Naive thymus-derived CD8-positive, alpha-beta T cell (primary cell): ENCODE measurements at places on chromosomes 11 and 22. TPM values are rescaled to one million over a fixed set of nuclear protein-coding genes. Genes with fewer than 3 reads are reported as not detected.

GRCh38 chr11:108115500-108116140 is 5.7 kb upstream of the ACAT1 start:
- DNase-seq, result no peak

DNA sequence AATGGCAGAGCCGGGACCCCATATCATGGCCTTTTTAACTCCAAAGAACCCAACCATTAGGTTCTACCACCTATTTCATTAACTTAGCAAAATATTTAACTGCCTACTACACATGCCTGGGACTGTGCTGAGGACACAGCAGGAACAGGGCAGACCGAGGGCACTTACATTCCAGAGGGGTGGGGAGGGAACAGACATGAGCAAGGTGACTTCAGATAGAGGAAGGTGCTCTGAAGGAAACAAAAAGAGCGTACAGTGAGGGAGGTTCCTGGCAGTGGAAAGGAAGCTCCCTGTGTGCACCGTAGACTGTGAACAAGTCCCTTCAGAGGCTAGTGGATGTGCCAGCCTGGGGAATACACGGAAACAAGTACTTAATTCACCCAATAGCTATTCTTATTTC is 82.8 kb downstream of the NAT10 start:
- DNase-seq, result no peak

DNA sequence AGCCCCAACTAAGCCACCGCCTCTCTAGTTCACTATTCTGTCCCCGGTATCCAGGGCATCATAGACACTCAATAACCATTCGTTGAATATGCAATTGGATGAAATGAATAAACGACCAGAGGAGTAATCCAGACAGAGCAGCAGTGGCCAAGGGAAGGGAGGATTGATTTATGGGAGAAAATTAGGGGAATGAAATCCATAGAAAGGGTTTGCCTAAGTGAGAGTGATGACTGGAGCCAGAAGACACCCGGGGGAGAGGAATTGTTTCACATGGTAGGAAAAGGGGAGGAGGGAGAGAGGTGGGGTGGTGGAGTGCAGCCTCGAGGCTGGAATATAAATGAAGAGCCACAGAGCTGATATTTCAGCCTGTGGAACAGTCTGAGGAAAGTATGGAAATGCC is 168.2 kb downstream of the COMMD9 start:
- no peak for DNase-seq

DNA sequence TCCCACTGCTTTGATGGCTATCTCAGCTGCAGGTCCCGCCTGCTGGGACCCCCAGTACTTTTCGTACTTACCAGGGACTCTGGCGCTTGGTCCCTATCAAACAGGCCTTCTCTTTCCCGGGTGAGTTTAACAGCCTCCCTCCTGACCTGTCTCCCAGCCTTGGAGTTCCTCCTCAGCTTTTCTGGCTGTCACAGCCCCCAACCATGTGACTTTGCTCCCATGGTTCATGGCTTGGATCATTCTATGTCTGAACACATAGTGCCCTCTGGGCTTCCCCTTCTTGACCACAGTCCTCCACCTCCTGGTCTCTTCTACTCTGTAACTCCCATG is 56.9 kb downstream of the PARVA start:
- no peak for DNase-seq

DNA sequence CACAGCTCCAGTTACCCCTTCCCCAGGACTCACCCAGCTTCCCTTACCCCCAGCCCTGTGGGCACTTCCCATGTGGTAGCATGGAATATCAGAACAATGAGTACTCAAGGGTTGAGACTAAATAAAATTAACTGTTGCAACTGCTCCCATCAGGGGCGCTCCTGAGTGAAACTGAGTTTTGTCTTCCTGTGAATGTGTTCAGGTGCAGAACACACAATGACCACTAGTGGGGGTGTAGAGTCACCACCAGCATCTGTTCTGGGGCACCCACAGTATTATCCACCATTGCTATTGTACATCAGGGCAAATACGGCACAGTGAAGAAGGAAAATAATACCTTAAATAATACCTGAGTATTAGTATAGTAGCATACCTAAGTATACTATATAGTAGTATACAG is 689.7 kb downstream of the TBC1D22A start:
- DNase-seq, result no peak

GRCh38 chr11:19642185-19643158 is 70.2 kb upstream of the NAV2 start:
- DNase-seq, result no peak

DNA sequence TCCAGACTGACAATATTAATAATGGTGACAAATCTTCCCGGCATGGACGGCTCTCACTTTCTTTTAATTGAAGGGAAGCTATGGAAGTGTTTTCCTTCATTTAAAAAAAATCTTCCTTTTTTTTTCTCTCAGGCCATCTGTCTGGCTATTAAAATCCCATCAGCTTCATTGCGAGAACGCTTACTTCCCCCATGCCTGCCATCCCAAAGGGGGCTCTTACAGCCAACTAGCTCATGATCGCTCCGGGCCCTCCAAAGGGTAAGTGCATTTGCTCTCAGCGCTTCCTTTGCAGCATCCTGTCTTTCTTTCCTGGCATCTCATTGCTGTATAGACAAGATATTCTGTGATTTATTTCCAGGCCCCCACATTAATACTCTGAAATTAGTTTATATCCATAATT is 20.7 kb downstream of the CACNG2 start:
- DNase-seq, result no peak

DNA sequence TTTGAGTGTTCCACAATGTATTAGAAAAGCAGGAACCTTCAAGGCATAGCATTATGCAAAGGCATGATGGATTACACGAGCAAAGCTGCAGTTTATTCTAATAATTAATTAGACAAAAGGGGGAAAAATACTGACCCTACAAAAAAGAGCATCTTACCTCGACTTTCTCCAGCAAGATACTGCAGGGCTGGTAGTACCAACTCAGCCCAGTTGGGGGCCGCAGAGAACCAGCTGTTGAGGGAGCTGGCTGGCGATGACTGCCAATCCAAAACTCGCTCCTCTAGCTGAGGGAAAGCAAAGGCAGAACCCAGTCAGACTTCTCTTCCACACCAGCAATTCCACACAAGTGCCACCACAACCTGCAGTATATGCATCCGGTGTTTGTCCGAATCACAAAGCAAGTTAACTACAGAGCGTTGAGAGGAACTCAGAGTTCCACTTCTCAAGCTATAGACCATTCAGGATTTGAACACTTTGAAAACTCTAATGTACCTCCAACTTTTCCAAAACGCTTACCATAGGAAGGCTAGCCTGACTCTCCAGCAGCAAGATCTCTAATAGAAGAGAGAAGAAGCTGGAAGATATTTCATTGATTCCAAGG is 13.7 kb downstream of the NFRKB start:
- peak; percentile 26 for DNase-seq

DNA sequence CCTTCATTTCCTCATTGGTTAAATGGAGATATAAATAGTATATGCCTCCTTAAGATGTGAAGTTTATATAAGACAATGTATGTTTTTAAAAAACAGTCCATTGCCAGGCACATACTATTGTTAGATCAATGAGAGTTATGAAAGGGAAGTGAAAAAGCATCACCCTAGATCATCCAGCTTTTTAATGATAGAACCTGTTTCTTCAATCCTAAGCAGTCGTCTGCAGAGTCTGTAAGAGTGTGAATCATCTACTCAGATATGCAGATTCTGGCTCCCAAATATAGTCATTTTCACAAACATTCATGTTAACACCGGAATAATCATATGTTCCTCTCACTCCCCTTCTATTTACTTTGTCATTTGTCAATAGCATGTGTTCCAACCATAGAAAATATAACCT is 65.3 kb upstream of the SLN start:
- no peak for DNase-seq

DNA sequence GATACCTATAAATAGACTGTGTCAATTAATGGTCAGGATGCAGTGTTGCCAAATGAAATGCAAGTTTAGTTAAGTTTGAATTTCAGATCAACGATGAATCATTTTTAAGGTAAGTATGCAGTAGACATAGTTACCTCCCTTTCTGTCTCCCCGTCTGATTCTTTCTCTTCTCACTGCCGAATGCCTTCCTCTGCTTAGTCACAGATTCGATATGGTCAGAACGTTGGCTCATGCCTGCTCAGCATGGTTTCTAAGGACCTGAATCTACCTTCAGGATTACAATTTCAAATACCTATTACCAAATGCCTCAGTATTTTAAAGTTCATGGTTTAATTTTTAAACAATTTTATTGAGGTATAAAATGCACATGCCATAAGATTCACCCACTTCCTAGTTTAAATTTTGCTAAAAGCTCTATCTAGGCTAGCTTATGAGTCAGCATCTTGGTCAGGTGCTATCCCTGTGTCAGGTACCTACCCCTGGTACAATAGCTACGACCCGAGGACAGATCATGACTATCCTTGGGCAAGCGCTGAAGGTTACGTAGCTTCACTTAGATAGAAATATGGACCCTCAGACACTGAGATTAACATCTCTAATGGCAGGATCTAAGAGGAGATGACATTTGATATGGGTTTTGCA is 78.2 kb upstream of the SPON1 start:
- no peak for DNase-seq

- DNase-seq, result no peak
Observed at GRCh38 chr11:18319914-18320313, 2.0 kb downstream of the HPS5 start.

DNA sequence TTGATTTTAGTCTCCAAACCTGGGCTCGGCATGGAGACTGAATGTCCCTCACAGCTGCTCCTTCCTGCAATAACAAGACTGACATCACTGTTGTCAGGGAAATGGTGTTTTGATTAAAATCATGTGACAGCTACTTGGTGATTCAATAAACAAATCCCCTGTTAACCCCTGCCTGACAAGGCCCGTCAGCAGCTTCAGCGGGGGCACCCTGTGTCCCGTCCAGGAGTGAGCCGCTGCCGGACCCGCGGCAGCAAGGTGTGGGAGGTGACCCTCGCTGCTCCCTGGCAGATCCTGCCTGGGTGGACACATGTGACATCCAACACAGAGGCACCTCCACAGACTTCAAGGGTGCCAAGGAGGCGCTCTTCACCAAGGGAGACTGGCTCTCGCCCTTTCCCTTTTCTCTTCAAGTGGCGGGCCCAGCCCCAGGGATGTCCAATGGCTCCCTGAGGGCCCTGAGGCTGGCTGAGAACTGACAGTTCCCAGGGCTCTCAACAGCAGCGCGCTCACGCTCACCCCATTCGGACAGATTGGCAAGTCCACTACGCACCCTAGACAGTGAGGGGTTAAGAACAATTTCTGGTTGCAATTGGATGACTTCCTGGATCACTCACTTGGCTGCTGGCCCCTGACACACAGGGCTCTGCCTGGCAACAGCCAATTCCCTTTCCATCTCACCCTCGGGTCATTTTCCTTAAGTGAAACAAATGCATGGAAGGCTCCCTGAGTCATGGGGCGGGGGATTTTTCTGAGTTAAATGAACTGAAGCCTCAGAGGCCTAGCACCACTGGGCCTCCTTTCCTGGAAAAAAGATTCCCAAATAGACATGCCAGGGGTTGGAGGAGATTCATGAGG is 30.7 kb downstream of the PPP2R1B start:
- DNase-seq, result no peak

- peak; percentile 66 for DNase-seq
Observed at GRCh38 chr22:50252082-50253045, 1.3 kb upstream of the HDAC10 start.

DNA sequence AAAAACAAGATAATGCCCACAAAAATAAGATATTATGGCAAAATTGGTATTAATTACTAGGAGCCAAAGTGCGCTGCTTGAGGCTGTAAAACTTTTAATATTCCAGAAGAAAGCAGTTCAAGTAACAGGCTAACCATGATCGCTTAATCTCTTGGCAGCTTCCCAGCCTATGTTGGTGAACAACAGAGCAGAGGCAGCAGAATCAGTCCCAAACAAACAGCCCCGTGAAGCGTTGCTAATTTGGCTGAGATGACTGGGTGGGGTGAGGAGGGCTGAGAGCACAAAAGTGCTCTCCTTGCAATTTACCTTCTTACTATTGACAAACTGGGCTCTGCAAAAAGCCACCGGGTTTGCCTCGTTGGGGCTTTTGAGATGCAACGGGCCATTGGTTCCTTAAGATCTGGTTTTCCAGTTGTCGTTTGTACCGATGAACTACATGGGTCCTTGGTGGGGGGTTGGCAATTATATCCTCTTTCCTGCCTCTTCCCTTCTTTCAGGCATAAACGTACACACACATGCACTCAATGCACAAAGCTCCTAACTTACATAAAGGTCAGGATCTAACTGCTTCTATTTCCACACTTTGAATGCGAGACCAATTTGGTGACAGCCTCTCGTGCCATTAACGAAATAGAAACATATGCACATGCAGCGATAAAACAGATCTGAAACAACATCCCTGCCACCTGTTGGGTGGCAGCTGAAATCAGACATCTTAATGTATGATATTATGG is 407.6 kb upstream of the CADM1 start:
- no peak for DNase-seq

- DNase-seq, result no peak
Observed at GRCh38 chr11:117437041-117437790, 109.6 kb downstream of the CEP164 start.

DNA sequence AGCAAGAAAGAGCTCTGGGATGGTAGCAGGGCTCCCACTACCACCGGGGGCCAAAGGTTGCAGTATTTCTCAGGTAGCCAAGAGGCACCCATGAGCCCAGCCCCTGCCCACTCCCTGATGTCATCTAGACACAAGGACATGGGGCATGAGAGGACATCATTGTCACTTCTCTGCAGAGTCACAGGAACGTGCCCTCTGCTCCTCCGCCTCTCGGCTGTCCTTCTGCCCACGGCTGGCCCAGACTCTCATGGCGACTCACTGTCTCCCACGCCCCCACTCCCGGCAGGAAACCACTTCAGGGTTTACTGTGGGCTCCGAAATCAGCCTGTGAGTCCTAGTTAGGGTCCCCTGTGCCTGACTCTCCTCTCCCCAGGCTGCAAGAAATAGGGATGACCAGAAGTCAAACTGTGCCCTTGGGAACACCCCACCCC is 1.8 kb upstream of the GAL start:
- DNase-seq, result no peak

DNA sequence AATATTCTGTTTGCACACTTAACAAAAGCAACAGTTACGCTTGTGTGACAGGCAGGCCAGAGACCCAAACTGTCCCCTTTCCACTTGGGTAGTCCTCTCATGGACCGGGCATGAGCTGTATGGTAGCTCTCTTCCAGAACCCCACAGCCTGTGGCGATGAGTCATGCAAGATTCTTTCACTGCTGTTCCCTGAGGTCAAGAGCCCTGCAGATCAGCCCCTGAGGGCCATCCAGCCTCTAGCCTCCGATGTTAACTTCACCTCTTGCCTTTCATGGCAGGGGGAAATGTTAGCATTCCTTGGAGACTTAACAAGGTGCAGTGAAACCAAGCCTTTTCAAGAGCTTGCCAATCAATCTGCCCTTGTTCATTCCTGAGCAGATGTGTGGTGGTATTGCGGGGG is 63.2 kb upstream of the DEUP1 start:
- DNase-seq, result no peak

GRCh38 chr11:37459456-37459855 is 861.4 kb upstream of the RAG2 start:
- no peak for DNase-seq

Gene TMA7B
- 1.5 TPM for polyA plus RNA-seq

Gene UBQLN3
- polyA plus RNA-seq, result not detected

Gene BATF2
- polyA plus RNA-seq, result not detected

Gene FIBIN
- not detected for polyA plus RNA-seq

Gene THY1
- polyA plus RNA-seq, result not detected

Gene WNT7B
- not detected for polyA plus RNA-seq

Gene NPAT
- polyA plus RNA-seq, result 47.0 TPM
